A549 treated with ZK216348 at 1 μM for 4 hours (cell line): ENCODE measurements at places on chromosomes 7 and 10. TPM values are rescaled to one million over a fixed set of nuclear protein-coding genes. Genes with fewer than 3 reads are reported as not detected.

Gene HOXA13
- total RNA-seq, result 1.3 to 2.6 TPM (median 2.2 TPM) in 5 replicates

Gene GPRIN2
- 18.5 to 45.5 TPM (median 38.5 TPM) in 5 replicates for total RNA-seq

Gene CCL24
- total RNA-seq, result not detected in 5 replicates

Gene NEUROD6
- total RNA-seq, result not detected in 5 replicates

Gene MARVELD1
- total RNA-seq, result 34.0 to 55.5 TPM (median 49.0 TPM) in 5 replicates

Gene ZNF503
- 6.1 to 11.9 TPM (median 11.2 TPM) in 5 replicates for total RNA-seq

Gene SCRN1
- total RNA-seq, result 45.7 to 67.1 TPM (median 63.7 TPM) in 5 replicates

Gene POLR1F
- 12.4 to 18.7 TPM (median 15.7 TPM) in 5 replicates for total RNA-seq

Gene GRID2IP
- not detected in 5 replicates for total RNA-seq

Gene AGMO
- total RNA-seq, result 0.50 to 1.1 TPM (median 0.89 TPM) in 5 replicates

Gene SYNPO2L
- not detected in 5 replicates for total RNA-seq

Gene GPR15LG
- total RNA-seq, result not detected in 5 replicates

Gene AS3MT
- total RNA-seq, result 2.6 to 5.0 TPM (median 4.7 TPM) in 5 replicates

Gene SUN3
- 0.48 TPM in 1 of 5 replicates, not detected in the others for total RNA-seq

Gene ASZ1
- total RNA-seq, result not detected in 5 replicates

Gene NPSR1
- total RNA-seq, result not detected in 5 replicates

Gene TET1
- total RNA-seq, result 0.26 to 0.64 TPM (median 0.58 TPM) in 5 replicates

Gene UCMA
- not detected in 5 replicates for total RNA-seq

Gene ACHE
- 1.4 to 3.7 TPM (median 3.6 TPM) in 5 replicates for total RNA-seq

Gene LRRD1
- total RNA-seq, result not detected in 5 replicates

Gene FGFBP3
- 1.7 to 3.2 TPM (median 2.5 TPM) in 5 replicates for total RNA-seq

Gene TRPV5
- not detected in 5 replicates for total RNA-seq

Gene SPDYE8
- total RNA-seq, result not detected in 5 replicates

Gene ZNF239
- total RNA-seq, result 2.0 to 2.8 TPM (median 2.4 TPM) in 5 replicates

Gene MACC1
- not detected in 5 replicates for total RNA-seq

Gene METTL27
- 4.8 to 10.2 TPM (median 8.1 TPM) in 5 replicates for total RNA-seq

Gene MARCHF5
- total RNA-seq, result 29.7 to 41.8 TPM (median 34.8 TPM) in 5 replicates

Gene MSS51
- 0.40 to 0.65 TPM (median 0.62 TPM) in 5 replicates for total RNA-seq

Gene AFAP1L2
- 21.1 to 27.8 TPM (median 23.9 TPM) in 5 replicates for total RNA-seq

Gene CADPS2
- 0.06 TPM in 1 of 5 replicates, not detected in the others for total RNA-seq

Gene RPP30
- total RNA-seq, result 42.7 to 69.2 TPM (median 50.3 TPM) in 5 replicates

Gene MPP7
- 0.12 to 0.16 TPM (median 0.14 TPM) in 3 of 5 replicates, not detected in the others for total RNA-seq

Gene EIF5AL1
- total RNA-seq, result 1.9 to 8.3 TPM (median 2.2 TPM) in 5 replicates

Gene SPDYE9
- not detected in 5 replicates for total RNA-seq

Gene TFR2
- total RNA-seq, result 1.6 to 3.1 TPM (median 2.5 TPM) in 5 replicates
